ENCODE measurements at places on chromosomes 1 and 21.

- no peak for DNase-seq
Measured at GRCh38 chr21:33035147-33035546, 9.4 kb downstream of the OLIG2 start.

GRCh38 chr1:201593200-201593921 is 54.4 kb downstream of the NAV1 start:
- DNase-seq: peak; percentile 85

GRCh38 chr1:104132382-104132973 is 382.8 kb downstream of the AMY1C start:
- DNase-seq: no peak

DNA sequence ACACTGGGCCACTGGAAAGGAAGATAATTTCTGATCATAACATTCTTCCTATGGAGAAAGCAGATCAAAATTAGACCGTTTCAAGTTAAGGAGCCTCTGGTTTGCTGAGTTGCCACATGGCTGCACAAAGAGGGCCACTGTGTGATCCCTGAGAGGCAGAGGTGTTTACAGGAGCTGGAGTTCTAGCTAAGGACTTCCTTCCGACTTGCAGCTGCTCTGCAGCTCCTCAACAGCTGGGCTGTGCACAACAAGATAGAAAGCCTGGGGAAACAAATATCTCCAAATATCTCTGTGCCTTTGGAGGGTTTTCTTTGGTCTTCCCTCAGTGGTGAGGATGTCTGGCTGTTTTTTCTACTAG is 26.8 kb downstream of the GADD45A start:
- no peak for DNase-seq

DNA sequence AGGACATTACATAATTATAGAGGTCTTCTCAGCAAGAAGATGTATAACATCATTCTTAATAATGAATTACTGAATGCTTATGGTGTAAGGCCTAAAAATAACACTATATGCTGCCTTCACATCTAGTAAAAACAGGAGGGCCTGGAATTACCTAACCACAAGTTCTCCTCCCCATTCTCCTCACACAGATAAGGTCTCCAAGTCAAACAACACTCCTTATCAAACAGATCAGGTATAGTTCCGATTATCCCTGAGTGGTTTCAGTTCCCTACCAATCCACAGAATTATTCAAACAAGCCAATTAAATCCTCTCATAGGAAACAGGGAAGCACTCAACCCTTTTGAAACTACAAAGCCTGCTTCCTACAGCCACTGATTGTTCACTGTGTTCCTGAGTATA is 4.0 kb upstream of the AGBL4 start:
- DNase-seq: no peak

DNA sequence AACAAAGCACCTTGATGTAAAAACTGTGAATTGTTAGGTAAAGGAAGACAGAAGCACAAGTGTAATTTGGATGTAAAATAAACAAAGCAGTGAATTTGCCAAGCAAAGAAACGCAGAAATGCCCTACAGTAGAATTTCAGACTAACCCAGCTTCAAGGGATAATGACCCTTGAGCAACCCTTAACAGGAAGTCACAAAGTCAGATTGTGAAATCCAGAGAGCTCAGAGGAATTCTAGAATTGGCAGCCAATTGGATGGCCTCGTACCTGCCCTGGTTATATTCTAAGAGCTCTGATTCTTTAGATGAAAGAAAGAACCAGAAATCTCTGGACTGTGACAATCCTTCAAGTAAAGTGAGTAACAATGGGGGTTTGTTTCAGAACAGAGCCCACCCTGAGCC is 152.7 kb upstream of the CHRM3 start:
- no peak for DNase-seq

DNA sequence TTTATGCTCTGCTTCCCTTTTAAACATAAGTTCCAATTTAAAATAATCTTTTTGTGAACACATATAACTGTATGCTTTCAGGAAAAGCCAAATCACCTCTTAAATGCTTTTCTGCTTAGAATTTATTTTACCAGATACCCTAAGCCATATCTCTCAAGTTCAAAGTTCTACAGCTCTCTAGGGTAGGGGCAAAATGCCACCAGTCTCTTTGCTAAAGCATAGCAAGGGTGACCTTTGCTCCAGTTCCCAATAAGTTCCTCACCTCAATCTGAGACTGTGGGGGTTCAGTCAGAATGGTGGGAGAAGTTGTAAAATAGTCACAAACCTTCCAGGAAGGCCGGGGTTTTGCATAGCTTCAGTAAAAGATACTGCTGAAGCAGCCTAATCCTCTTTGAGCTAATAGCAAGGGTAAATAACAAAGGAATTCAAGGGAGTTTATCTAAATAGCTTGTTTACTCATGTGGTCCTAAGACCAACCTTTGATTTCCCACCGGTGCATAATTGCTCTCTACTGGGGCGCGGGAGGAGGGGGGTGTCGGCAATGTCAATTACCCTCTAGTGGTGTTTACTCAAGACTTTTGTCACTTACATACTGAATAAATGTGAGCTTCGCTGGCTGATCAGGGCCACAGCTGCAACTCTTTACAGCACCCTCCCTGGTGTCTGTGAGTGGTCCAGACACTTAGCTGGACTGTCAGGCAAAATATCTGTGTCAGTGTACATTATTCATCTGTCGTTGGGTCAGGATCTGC is 1376.2 kb downstream of the NCAM2 start:
- DNase-seq: no peak

- no peak for DNase-seq
Measured at GRCh38 chr1:36128126-36128904, 3.3 kb upstream of the COL8A2 start.

GRCh38 chr1:111404588-111404987 is 22.9 kb downstream of the OVGP1 start:
- no peak for DNase-seq

- DNase-seq: no peak
Measured at GRCh38 chr21:34914239-34914638, 134.9 kb downstream of the RUNX1 start.

DNA sequence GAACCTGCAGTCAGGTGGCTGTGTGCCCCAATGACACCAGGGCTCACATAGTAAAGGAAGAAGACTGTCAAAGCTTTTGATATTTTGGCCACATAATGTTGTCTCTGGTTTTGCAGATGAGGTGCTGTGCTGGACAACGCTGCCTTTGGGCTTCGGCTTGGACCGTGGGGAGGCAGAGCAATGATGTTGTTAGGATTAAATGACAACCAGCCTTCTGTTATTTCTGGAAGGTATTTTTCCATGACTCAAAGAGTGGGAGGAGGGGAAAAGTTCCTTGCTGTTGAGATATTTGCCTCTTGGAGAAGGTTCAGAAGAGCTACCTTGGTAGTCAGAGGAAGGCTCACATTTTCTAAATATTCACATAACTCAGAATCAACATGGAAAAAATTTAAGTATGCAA is 187.3 kb upstream of the GALNT2 start:
- no peak for DNase-seq

DNA sequence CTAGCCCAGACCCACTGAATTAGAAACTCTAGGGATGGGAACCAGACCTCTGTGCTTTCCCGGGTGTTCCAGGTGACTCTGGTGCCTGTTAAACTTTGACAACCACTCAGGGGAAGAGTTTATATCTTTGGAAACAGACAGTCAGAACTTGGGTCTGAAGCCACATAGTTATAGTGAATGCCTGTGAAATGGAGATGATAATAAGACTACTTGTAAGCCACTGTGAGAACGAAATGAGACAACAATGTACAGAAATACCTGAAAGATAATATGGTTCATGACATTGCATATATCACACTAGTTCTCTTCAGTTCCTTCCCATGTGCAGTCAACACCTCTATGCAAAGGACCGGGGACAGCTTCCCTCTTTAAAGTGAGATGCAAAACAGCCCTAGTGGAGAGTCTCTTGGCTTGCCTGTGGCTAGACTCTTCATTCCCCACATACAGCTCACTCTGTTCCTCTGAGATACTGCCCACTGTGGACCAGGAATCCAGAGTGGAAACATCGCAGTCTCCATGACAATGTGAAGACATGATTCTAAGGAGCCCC is 287.5 kb downstream of the ASTN1 start:
- no peak for DNase-seq

DNA sequence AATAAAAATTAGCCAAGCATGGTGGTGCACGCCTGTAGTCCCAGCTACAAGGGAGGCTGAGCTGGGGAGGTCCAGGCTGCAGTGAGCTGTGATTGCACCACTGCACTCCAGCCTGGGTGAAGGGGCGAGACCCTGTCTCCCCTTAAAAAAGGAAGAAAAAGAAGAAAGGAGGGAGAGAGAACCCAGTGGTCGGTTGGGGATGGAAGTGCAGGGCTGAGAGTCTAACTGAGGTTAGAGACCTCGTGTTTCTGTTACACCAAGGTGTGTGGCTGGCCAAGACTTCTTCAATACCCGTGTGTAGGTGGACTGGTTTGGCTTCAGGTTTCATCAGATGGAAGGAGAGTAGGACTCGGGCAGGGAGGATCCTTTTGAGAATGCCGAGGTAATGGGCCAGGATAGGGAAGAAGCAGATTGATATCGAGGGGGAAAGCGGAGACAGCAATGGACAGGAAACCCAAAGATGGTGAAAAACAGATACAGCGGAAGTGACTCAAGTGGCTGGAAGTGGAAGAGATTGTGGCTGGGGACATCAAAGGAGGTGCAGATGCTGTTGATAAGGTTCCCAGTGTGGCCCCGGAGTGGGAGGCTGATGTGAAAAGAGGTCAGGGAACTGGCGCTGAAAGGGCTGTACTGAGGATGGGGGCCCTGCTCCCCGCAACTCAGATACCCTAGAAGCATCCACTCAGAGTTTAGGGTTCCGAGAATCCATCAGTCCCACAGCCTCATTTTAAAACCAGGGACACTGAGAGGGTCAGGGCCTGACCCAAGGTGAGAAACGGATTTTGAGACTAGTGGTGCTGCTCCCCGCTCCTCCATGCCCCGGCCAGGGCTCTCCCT is 681 bp upstream of the UBXN10 start:
- no peak for DNase-seq

DNA sequence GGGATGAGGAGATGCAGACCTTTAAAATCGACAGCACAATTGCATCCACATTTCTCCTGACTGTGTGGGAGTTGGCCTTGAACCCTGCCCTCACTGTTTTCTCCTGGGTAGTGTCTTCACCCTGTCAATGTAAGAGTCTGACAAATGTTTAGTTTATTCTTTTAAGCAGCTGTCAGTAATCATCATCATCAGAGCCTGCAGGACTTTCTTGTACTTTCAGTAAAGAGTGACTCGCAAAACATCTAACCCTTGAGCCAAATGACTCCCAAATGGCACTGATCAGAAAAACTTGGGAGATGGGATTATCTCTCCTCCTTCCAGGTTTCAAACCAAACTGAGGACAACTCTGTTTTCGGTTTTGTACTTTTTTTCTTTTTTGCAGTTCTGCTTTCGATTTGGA is 460.2 kb downstream of the KIF26B start:
- no peak for DNase-seq

GRCh38 chr1:221636967-221637366 is 104.9 kb downstream of the DUSP10 start:
- DNase-seq: no peak

GRCh38 chr21:45180246-45180599 is 105.8 kb downstream of the ADARB1 start:
- no peak for DNase-seq

DNA sequence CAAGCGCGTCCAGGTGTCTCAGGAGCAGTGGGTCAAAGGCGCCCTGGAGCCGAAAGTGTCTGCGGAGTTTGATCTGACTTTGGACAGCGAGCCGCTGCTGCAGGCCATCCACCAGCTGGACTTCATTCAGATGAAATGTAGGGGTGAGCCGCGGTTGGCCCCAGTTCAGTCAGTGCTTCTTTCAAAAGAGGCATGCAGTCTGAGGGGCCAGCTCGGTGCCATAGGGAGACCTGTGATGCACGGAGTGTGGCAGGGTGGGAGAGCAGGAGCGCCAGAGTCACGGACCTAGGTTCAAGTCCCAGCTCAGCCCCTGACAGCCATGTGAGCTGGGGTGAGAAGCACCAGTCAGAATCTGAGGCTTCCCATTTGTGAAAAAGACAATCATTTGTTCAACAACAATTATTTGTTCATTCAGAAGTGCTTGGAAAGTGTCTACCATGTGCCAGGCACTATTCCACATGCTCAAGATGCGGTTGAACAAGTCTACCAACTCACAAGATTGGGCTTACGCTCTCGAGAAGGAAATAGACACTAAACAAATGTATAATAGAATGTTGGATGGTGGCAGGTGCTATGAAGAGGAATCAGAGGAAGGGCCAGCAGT is 39.5 kb upstream of the GNPAT start:
- no peak for DNase-seq

DNA sequence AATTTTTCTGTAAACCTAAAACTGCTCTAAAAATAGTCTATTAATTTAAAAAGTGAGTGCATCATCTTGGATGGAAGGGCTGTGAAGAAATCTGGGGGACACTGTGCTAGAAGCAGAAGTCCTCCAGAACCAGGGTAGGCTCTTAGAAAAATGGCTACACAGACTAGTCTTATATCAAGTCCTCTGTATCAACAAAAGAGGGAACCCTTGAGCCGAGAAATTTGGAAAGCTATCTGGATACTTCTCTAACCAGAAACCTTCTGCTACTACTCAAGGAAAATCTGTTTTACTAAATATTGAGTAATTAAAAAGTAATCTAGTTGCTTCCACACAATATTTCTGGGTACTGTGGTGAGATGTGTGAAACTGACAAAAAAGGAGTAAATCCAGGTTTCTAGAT is 92.1 kb downstream of the WDR3 start:
- no peak for DNase-seq

Measured in amniotic stem cell (primary cell).